RCC 7860 (cell line): ENCODE measurements at places on chromosomes 3 and 15.

DNA sequence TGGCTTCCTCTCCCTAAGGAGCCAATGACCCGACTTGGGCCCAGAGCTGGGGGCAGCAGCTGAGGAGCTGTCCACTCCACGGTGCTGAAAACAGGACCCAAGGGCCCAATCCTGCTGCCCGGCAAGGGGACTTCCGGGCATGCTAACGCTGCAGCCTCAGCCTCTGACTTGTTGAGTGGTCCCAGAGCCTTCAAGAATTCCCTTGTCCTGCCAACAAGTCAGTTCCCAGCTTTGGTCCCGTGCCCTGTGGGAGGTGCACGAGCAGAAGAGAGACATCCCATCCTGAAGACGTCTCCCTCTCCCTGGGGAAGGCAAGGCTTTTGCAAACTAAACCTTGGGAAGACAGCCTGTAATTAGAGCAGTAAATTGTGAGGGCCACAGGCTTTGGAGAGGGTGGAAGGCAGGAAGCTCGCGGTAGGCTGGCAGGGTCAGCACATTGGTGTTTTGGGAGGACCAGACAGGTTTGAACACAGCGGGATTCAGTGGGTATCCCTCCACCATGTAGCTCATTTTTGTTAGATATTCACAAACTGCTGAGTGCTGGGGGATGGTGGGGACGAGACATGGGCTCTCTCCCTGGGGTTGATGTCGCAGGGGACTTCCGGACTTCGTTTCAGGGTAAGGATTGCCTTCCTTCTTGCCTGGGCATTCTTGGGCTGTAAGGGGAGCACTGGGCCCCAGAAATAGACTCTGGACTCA is 29.8 kb upstream of the PRR23E start:
- no peak for DNase-seq

DNA sequence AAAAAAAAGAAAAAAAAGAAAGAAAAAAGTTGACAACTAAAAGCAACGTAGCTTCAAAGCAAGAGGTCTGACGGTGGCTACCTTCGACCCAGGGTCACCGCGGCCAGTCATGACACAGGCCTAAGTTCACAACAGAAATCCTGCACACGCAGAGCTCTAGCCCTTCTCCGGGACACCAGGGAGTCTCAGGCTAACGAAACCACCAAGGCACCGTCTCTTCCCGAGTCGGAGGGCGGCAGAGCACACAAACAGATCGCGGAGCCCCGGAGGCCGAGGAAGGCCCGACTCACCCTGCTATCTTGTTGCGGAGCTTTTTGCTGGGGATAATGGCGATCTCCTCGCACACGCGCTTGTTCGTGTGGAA is 584 bp downstream of the RPS17 start:
- DNase-seq, result no peak

DNA sequence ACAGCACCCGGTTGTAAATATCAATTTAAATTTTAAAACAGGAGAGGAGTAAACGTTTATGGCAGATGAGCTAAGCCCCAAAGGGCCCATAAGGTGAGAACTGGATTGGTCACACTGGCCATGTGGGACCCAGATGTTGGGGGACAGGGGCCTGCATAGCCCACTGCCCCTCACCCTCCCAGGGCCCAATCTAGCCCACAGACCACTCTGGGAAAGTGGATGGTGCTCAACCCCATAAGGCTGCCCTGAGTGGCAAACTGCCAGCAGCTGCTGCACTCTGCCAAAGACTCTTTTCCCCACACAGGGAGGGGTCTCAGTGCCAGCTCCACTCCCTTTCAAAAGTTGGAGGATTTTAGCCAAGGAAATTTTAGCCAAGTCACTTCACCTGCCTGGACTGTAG is 42.5 kb downstream of the CCDC12 start:
- DNase-seq, result no peak

DNA sequence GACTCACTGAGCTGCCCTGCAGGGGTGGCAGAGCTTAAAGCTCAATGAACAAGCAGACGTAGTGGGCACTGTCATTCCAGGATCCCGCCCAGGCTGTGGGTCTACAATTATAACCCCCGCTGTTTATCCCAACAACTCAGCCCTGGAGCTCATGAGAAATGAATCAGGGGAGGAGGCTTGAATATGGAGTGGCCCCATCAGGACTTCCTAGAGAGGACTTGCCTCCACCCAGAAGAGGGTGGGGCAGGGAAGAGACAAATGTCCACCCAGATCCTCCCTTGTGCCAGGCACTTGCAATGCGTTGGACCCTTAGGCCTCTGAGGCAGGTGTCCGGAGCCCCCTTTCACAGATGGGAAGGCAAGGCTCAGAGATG is 33.0 kb downstream of the SLC6A20 start:
- DNase-seq, result no peak

GRCh38 chr3:182258538-182259177 is 534.6 kb upstream of the ATP11B start:
- DNase-seq, result peak; percentile 18

- DNase-seq, result no peak
These were observed 123.8 kb downstream of the TLE3 start for GRCh38 chr15:69973880-69974279.

DNA sequence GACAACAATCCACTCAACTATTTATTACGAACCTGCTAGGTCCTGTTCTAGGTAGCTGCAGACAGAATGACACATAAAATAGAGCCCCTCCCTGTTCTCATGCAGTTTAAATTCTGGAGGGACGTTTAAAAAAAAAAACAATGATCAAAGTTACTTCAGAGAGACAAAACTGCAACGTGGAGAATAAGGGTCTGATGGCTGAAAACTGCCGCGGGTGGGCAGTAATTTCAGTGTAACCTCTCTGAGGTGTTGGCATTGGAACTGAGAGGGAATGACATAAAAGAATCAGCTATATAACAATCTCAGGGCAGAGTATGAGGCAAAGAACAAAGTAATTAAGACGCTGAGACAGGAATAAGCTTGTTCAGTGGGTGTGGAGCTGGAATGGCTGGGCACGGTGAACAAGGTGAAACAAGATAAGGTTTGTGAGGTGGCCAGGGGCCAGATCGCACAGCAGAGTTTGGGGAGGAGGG is 19.5 kb downstream of the TBL1XR1 start:
- DNase-seq, result no peak

DNA sequence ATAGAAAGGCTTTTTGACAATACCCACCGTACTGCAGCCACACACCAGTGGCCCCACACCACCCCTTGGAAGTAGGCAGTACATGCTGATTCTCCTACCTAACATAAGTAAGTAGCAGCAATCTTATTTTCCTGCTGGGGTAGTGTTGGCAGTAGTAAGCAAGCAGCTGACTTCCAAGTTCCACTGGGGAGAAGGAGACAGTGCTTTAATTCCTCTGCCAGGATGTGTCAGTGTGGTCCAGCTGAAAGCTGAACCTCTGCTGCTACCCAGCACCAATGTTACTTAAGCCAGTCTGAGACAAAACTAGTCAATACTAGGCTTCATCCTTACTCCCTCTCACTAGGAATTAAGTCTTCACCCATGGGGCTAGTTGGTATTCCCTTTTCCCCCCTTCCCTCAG is 74.7 kb downstream of the DZIP3 start:
- no peak for DNase-seq

- peak; percentile 47 for DNase-seq
These were observed 4.1 kb downstream of the P3H2 start for GRCh38 chr3:190116551-190117067.

- DNase-seq, result no peak
These were observed 34.5 kb downstream of the KLF13 start for GRCh38 chr15:31360843-31361763.
